Foreskin fibroblast (primary cell): ENCODE measurements at places on chromosomes 6 and 20.

- DNase-seq, result no peak
Observed at GRCh38 chr6:46940433-46941226, 18.9 kb upstream of the ADGRF5 start.

GRCh38 chr6:129370268-129370916 lies 339.6 kb downstream of the ARHGAP18 start:
- DNase-seq, result peak; percentile 37

DNA sequence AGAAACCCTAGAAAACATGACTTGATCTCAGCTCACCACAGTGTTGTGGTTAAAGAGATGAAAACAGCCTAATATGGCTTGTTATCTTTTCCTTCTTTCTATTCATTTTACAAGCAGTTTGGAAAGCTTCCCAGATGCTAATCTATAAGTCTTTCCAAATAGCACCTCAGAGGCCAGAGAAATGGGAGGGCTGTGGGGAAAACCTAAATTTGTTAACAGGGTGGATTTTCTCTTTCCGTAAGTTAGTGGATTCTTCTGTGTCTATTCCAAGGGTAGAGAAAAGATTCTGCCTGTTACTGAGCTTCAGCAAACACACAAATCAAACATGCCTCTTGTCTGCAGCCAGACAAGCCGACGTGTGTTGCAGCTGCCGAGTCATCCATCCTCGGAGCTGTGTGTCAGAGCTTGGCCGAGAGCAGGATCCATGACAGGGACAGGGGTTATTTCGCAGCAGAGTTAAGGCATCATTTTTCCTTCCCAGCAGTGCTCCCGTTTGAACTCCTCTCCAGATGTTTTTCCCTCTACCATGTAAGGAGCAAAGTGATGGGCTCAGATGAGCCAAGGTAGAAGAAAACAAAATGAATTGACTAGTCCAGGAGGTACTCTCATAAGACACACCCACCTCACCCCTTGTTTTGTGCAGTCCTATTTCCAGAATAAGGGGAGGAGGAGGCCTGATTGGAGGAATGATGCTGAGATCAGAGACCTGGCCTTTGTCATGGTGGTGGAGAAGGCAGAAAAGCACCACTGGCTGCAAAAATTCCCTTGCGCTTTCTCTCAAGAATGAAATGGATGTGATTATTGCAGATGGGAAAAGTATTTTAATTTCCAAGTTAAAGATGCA lies 560.0 kb downstream of the C6orf118 start:
- DNase-seq, result no peak

- DNase-seq, result no peak
Observed at GRCh38 chr6:21591446-21591845, 2.1 kb upstream of the SOX4 start.
